ENCODE measurements at places on chromosomes 5 and 9.

- DNase-seq, result peak; percentile 67
These were observed 114.2 kb downstream of the FEM1C start for GRCh38 chr5:115430374-115430773.

- DNase-seq, result no peak
These were observed 84.4 kb downstream of the RAPGEF6 start for GRCh38 chr5:131550606-131551005.

- no peak for DNase-seq
These were observed 17.0 kb upstream of the LRRC14B start for GRCh38 chr5:174291-174600.

DNA sequence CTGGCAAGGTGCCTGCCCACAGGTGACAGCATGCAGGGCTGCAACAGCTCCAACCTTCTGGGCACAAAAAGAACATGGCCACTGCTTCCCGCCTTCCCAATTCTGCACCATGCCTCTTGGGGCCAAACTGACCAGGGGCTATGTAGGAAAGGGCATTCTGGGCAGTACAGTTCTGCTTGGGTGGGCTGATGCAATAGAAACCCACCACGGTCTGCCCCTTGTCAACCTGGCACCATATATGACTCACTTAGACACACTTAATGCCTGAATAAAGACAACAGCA lies 40.2 kb upstream of the FCN1 start:
- no peak for DNase-seq

DNA sequence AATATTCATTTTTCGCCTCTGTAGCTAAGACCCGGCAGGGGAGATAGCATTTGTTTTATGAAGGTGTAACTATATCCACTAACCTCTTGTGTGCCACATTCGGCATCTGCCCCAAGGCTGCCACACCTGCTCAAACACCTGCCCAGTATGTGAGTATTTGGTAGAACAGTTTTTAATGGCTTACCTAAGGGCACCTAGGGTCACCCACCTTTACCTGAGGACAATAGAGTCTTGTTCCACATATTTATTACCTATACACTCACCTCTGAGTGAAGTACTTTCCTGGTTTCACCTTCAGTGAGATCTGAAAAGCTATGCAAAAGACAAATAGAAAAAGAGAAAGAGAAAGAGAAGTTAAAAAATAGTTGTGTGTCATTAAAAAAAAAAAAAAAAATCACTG lies 68.0 kb upstream of the PIP5K1B start:
- DNase-seq, result no peak

DNA sequence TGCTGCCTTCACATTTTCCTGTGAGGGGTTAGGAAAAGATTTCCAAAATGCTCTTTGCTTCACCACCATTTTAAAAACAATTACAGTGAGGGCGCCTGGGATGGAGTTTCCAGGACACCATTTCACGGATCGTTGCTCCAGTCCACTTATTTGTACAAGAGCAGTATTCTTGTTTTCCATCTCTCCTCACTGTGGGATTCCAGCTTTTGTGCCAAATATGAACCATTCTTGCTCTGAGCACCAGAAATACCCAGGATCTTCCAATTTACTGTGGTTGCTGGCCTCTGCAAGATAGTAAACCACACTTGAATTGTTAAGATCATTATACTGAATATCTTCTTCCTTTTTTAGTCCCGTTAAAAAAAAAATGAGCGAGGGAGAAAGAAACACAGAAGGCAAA lies 899.5 kb downstream of the TLE1 start:
- no peak for DNase-seq

DNA sequence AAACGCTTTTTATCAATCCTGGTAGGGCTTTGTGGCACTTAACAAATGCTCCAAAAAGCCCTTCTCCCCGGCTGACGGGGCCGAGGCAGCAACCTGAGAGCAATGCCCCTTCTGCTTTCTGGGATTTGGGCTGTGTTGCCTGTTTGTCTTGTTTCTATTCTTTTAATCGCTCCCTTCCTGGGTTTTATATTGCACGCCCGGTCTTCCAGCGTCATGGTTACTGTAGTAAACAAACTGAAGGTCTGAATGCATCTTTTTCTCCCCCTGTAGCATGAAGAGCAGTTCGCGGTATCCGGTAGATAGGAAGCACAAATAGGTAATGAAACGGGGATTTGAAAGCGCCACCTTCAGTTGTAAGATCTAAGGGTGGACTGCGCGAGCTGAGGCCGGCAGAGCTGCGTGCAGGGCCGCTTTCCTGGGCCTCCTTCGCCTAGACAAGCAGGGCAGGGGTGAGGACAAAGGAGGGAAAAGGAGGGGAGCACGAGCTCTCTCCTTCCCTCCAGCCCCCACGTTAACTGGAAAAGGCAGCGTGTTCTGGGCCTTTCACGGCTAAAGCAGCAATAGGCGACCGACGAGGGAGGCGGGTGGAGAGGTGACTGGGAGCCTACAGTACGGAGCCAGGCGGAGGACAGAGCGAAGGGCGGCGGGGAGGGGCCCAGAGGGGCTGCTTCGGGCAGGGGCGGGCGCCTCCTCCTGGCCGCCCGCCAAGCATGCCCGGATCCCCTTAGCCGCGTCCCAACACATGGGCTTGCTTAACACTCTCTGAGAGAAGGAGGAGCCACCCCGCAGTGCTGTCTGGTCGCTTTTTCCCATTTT lies 49.3 kb upstream of the ZNF366 start:
- DNase-seq, result peak; percentile 45

DNA sequence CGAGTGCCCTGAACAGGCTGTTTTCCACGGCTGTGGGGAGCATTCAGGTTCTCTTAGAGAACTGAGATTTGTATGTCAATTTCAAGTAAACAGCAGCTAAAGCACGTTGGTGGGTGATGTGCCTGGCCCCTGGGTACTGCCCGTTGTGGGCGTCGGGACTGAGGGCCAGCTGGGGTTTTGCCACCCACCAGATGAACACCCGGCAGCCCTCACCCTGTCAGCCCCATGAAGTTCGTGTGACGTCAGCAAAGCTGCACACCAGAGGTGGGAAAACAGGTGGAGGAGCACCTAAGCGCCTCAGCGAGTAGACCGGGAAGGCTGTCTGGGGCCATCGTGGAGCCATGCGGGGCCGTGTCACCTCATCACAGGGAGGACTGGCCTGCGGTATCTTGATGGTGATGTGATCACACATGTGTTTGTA lies 9.2 kb downstream of the CEP72 start:
- DNase-seq, result no peak

GRCh38 chr9:124465736-124466135 lies 15.5 kb downstream of the ADGRD2 start:
- DNase-seq, result no peak

GRCh38 chr5:32984851-32985610 lies 273.9 kb downstream of the NPR3 start:
- DNase-seq, result peak; percentile 28
